ENCODE measurements at places on chromosomes 1 and 21.

GRCh38 chr1:8525558-8526275 lies 207.8 kb downstream of the SLC45A1 start:
- DNase-seq: peak; percentile 72

- DNase-seq: peak; percentile 93
Observed at GRCh38 chr1:144101397-144102045, 129.7 kb upstream of the FAM72C start.

DNA sequence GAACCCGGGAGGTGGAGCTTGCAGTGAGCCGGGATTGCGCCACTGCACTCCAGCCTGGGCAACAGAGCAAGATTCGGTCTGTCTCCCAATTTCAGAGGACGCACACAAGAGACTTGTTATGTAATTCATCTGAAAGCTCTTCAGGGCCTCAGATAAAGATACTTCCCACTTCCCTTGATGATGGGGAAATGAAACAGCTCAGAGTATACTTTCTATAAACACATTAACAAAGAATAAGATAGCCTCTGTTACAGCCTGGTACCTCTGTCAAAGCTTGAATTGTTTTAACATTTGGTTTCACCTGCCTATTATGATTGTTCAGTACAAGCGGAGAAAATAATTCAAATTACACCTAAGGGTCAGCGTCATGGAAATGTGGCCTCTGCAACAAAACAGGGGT lies 622.9 kb upstream of the ADGRL4 start:
- DNase-seq: no peak

DNA sequence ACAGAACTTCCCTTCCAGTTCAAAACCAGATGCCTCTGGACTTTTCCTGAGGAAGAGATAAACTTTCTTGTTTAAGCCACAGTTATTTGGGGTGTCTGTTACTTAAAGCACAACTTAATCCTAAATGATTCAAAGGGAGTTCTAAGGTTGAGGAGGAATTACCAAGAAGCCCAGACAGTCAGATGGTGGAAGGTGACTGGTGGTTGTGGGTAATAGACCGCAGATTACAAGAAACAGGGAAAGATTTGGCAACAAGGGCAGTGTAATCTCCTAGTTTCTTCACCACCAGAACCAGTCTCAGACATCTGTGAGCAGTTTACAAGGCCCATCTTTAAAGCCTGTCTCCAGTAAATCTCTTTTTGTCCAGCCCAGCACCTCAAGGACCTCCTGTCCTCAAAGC lies 130.1 kb upstream of the CTTNBP2NL start:
- DNase-seq: no peak

- DNase-seq: no peak
Observed at GRCh38 chr1:57041901-57042300, 76.1 kb upstream of the C8B start.

- no peak for DNase-seq
Observed at GRCh38 chr1:157353546-157353945, 198.8 kb downstream of the FCRL5 start.

- peak; percentile 85 for DNase-seq
Observed at GRCh38 chr1:115138973-115139372, 49.7 kb upstream of the TSPAN2 start.

DNA sequence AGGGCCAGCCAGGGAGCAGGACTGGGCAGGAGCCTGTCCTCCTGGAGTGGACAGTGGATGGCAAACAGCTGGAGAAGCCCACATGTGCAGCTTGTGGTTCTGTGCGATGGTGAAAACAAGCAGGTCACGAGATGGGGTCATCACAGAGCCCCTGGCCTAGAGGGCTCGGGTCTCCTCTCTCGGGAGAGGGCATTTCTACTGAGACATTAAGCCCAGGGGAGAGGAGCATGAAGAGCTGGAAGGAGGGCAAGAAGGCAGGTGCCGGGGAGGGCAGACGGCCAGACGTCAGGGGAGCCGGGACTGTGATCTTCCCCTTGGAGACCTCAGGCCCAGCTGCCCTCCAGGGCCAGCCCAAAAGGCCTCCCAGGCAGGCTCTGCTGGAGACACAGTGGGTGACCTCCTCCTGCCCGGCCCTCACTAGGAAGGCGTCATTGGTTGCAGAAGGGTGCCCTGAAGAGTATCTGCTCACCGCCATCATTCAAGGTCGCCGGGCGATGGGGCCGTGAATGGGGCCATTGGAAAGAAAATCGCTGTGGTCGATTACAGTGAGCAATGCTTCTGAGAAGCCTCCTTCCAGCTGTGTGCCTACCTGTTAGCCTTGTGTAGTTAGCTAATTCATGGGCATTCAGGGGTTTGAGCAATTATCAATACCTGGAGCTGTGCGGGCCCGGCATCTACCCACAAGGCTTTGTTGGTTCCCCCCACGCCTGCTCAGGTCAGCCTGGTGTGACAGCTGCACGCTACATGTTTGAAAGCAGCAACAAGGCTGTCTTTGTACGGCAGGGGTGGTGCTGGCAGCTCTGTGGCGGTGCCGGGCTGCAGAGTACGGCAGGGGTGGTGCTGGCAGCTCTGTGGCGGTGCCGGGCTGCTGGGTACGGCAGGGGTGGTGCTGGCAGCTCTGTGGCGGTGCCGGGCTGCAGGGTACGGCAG lies 72.3 kb upstream of the ACTRT2 start:
- peak; percentile 23 for DNase-seq

DNA sequence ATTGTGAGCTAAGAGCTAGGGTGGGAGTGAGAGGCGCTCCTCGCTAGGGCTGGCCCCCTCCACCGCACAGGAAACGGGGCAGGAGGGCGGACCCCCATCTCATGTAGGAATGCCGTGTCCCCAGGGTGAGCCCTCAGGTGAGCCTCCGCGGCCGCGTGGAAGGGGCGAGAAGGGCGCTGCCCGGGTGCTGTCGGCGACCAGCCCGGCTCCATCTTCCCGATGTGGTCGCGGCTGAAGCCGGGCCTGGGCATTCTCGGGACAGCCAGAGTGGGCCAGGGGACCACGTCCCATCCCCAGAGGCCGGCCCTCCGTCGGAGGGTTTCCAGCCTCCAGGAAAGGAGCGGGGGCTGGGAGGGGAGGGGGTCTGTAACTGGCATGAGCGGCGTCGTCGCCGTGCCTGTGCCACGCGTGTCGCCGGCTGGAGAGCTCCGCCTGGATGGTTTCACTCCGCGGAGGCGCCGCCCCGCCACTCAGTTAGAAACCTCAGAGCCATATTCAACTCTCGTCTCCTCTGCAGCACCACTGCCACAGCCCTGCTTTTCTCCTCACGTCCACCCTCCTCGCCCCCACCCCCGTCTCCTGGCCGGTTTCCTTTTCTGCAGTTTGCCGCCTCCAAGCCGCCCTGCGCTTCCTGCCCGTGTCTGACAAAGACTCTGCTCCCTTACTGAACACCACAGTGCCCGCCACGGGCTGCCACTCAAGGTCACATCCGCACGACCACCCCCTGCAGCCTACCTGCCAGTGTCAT lies at the start of gene TMEM269:
Gene TMEM269 (plus strand): TSS at position 46 of the 748 bp plus-strand sequence. CDS start 4,903 bp downstream, outside the sequence.
- DNase-seq: no peak

- DNase-seq: no peak
Observed at GRCh38 chr1:63743781-63744180, 30.0 kb upstream of the ROR1 start.

- no peak for DNase-seq
Observed at GRCh38 chr1:175132436-175132835, 60.1 kb downstream of the KIAA0040 start.

DNA sequence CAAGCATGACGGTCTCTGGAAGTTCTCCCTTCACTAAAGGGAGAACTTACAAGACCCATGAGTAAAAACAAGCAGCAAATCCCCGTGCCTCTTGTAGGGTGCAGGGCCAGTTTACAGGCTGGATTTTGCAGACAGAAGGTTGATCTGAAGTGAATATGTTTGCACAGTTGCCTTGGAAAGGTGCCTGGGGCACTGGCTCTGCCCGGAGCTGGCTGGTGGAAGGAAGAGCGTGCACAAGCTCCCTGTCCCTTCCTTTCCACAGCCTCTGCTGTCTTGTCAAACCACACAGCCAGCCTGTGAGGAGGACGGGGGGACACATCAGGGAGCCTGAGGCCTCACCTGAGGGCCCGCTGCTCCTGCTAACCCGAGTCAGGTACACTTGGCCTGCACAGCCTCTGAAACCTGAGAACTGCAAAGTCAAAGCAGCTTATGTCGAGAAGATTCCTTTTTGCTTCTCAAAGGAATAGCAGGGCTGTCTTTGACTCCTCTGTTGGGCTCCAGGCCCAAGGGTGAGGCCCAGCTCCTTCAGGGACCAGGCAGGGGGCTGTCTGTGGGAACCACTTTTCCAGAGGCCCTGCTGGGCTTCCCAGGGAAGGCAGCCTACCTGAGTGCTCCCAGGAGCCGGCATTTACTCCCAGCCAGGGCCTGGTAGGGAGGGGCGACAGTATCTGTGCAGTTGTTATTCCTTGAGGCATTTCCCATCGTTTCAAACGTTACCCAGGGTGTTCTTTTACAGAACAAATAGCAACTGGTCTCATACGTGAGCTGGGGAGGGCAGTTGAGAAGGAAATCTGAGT lies 251.5 kb downstream of the SIPA1L2 start:
- DNase-seq: no peak

- DNase-seq: no peak
Observed at GRCh38 chr1:78334952-78335351, 155.8 kb upstream of the PTGFR start.

DNA sequence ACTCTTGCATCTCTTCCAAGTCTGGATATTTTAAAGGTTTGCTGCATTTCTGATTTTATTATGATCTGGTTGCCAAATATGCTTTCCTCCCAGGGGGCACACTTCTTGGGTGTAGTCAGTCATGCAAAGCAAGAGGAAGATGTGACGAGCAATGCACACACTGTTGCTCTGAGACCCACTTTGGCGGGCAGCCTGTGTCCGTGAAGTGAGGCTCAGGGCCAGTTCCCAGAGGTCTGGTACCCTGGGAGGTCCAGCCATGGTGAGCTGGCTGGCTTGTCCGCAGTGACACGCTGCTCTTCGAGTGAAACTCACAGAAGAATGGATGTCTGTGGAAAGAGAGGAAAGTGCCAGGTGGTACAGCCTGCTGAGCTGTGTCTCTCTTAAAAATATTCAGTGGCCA lies 52.8 kb upstream of the EDN2 start:
- DNase-seq: no peak

GRCh38 chr1:115450501-115451040 lies 112.5 kb upstream of the NGF start:
- DNase-seq: no peak

DNA sequence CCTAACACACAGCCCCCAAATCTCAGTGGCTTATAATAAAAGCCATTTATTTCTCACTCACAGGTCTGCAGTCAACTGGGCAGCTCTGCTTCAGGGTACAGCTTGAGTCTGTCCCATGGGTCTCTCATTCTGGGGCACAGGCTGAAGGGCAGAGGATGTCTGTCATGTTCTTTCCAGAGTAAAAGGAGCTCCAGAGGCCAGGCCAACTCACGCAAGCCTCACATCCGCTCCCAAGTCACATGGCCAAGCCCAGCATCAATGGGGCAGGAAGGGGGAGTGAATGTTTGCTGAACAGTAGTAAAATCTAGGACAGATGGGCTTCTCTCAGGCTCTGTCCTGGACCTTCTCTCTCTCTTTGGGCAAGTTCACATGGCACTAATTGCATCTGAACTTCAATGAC lies 7.1 kb upstream of the SSBP3 start:
- DNase-seq: no peak

GRCh38 chr1:39204441-39205081 lies at the start of gene MACF1:
MACF1 (plus strand) TSS chr1:39204695; CDS start chr1:39205023, 328 bp downstream.
- DNase-seq: no peak

DNA sequence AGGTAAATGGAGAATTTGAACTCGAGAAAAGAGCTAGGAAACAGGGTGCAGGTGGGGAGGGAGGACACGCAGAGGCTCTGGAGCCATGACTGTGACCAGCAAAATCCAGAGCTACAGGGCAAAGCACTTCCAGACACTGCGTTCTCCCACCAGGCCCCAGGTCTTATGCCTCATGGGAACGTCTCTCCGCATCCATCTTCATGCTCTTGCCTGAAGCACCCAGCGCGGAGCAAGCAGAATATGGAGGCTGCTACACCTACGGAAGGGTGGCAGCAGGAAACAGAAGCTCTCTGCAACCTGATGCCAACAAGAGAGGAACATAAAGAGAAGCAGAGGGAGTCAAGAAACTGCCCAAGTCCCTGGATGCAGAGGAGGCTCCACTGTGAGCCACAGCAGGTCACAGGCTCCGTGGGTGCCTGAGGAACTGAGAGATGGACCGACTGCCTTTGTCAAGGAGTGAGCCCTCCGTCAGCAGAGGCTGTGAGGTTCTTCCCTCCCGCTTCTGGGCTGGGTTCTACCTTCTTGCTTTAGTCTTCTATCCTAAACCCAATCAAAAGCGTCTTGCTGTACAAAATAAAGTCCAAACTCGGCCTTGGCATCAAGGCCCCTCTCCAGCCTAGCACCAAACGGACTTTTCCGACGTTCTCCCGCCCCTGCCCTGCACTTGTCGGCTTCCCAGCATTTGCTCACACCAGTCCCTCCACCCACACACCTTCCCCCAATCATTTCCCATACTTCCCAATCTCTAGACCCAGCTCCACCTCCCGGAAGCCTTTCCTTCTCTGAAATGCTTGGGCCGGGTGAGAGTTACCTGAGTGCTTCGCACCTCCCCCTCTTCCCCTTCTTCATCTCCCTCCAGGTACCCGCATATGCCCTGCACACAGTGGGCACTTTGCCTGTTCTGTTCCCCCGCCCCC lies 930 bp downstream of the DHCR24 start:
- DNase-seq: no peak

- DNase-seq: peak; percentile 56
Observed at GRCh38 chr1:108561689-108562326, 1.9 kb downstream of the EEIG2 start.

DNA sequence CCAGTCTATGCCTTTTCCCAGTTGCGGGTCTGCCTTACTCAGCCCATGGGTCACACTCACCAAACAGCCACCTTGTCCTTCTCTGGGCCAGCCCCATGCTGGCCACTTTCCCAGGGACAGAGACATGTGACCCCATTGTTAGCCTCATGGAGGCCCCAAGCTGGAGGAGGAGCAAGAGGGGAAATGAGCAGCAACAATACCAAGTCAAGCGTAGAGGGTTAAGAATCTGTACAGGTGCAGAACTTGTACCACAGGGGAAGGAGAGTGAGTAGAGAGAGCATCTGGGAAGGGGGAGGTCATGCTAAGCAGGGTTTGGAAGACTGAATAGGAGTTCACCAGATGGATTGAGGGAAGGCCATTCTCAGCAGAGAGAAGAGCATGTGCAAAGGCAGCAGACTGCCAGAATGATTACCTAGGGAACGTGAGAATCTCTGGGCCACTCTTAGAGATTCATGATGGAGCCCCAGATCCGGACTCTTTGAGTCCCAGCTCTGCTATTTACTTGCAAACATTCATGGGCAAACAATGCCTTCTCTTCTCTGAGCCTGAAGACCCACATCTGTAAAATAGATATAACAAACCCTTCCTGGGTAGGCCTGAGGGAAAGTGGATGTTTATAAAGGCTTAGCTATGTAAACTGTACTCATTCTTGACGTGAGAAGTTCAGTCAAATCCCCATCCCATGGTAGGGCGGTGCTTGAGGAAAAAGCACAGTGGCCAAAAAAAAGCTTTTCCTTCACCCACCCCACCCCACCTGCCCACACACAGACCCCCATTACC lies 2.8 kb upstream of the SLC2A1 start:
- DNase-seq: no peak

GRCh38 chr1:44016041-44016889 lies 15.0 kb downstream of the SLC6A9 start:
- DNase-seq: no peak

- no peak for DNase-seq
Observed at GRCh38 chr1:226571893-226572292, 23.3 kb downstream of the STUM start.

GRCh38 chr1:160522622-160523345 lies at the start of gene SLAMF6:
SLAMF6 (minus strand) TSS chr1:160523255; CDS start chr1:160523192, 63 bp downstream.
- DNase-seq: no peak

- no peak for DNase-seq
Observed at GRCh38 chr1:221760911-221761310, 19.0 kb upstream of the DUSP10 start.
